ENCODE measurements at places on chromosomes 3 and 15. TPM values are rescaled to one million over a fixed set of nuclear protein-coding genes. Genes with fewer than 3 reads are reported as not detected.

- DNase-seq = no peak
Measured at GRCh38 chr3:178480795-178481194, 55.4 kb upstream of the KCNMB2 start.

GOLGA6L10 gene
- total RNA-seq = 0.41 TPM

DNA sequence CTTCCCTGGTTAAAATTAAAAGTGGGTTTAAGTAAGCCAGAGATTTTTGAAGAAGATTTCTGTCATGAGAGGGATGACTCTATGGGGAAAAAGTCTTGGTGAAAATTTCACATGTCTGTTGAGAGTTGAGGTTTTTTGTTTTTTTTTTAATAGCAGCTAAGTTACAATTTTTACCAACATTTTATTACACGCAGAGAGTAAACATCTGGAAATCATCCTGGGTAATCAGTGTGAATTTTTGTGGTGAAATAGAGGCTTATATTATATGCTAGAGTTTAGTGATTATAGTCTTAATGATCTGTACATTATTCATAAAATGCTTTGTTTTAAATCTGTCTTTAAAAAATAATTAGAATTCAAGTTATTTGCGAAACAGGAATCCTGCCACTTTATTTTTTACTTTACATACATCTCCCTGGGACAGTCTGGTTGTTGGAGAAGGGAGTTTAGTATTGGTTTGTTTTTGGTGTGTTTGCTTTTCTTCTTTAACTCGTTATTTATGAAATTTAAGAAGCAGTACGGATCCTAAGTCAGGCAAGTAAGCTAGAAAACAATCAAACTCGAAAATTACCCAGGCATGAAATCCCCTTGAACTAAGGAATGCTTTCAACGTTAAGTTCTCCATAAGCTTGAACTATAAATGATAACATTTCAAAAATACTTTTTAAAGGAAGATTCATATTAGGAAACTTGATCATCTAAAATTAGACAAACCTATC, 143.4 kb upstream of the TSC22D2 start:
- no peak for DNase-seq

DNA sequence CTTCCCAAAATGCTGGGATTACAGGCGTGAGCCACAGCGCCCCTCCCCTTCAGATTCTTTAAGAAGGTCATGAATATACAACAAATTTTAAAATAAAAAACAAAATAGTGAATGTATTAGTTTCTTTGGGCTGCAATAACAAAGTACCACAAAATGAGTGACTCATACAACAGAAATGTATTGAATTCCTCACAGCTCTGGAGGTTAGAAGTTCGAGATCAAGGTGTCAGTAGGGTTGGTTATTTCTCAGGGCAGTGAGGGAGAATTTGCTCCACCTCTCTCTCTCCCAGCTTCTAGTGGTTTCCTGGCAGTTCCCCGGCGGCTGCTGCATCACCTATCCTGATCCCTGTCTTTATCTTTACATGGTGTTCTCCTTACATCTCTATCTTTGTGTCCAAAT, 804.0 kb downstream of the ROBO1 start:
- DNase-seq = no peak

DNA sequence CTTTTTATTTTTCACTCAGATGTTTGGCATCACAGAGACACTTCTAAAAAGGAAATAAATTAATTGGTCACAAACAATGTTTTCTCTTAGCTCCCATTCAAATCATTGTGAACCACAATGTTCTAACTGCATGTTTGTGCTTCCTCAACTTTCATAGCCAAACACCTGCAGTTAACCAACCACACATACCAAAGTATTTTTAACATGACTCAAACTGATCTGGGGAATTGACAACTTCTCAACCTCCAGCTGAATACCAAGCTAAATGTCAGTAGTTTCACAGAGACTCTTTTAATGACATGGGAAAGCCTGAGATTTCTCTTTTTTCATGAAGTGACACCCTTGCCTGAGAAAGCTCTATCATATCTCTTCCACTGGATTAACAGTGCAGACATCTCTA, 217.9 kb upstream of the MME start:
- DNase-seq = no peak

DNA sequence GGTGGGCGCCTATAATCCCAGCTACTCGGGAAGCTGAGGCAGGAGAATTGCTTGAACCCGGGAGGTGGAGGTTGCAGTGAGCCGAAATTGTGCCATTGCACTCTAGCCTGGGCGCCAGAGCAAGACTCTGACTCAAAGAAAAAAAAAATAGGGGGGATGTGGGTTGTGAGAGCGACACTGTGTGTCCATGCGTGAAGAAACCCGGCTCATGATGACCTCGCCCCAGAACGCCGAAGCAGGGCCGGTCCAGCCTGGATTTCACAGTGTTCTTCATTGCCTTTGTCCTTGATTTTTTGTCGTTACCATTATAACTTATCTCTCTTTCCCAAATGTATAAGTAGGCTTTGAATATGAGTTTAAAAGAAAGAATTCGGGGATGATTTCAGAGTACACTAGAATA, 128.7 kb downstream of the PGPEP1L start:
- DNase-seq = no peak

TM4SF4 gene
- not detected for total RNA-seq

GOLIM4 gene
- 54.0 TPM for total RNA-seq

Data from lower lobe of right lung (tissue), 2 donors.